Hepatic stellate cell (primary cell): ENCODE measurements at places on chromosomes 5 and 9.

DNA sequence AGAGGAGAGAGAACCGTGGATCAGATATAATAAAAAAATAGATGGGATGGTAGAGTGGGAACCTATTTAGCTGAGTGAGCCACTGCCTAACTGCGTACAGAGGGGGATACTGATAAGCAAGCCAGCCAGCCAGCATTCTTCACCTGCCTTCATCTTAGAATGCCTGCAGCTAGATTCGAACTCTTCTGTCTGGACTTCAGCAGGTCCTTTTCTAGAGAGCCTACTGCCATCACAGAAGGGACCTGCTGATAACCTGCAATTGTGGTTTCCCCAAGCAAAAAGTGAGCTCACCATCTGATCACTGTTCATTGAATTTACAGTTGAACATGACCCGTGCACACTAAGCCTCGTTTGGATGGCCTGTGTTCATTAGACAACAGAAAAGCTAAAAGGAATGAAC, 109.4 kb downstream of the CDC42SE2 start:
- no peak for DNase-seq

DNA sequence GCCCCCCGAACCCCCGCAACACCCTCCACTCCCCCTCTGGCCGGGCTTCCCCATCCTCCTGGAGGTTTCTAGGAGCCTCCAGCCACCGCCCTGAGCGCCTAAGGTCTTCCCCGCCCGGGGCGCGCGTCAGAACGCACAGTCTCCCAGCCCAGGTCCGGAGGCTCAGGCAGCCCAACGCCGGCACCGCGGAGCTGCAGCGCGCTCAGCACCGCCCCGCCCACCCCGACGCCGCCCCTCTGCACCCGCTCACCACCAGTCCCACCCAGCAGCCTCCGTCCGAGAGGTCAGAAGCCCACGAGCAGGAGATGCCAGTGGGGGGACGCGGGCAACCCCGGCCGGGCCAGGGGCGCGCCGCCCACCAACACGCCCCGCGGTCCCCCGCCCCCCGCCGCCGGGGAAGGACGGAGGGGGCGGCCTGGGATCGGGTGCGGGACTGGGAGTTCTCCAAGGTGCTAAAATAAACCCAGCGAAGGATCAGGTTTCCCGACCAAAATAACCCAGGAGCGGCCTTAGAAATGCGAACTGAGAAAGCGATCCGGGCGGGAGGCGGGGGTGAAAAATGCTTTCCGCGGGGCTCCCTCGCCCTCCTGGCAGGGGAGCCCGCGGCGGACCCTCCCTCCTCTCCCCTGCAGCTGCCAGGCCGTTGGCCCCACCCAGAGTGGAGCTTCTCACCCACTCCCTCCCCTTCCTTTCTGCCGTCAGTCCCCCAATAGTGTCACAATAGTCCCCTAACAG, 6.5 kb upstream of the FAM78A start:
- DNase-seq: peak; percentile 51

- DNase-seq: no peak
These were observed 177.5 kb downstream of the PDE4D start for GRCh38 chr5:59716029-59716428.

DNA sequence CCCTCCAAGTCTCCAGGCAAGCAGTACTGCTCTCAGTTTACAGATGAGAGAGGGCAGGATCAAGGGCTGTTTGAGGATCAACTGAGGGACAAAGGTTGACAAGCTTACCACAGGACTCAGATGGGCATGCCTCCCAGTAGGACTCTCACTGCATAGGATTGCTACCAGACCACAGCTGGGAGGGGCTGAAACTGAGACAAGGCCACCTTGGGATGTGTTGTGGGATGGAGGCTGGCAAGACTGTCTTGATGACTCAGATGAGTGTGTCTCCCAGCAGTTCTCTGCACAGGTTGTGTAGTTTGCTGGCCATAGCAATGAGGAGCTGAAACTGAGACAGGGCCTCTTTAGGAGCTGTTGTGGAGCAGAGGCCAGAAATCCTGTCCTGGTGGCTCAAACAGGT, 222.2 kb upstream of the IRX1 start:
- DNase-seq: no peak

- DNase-seq: no peak
These were observed 64.1 kb downstream of the PJA2 start for GRCh38 chr5:109345699-109346098.

GRCh38 chr9:36893911-36894310, 140.2 kb downstream of the PAX5 start:
- no peak for DNase-seq

DNA sequence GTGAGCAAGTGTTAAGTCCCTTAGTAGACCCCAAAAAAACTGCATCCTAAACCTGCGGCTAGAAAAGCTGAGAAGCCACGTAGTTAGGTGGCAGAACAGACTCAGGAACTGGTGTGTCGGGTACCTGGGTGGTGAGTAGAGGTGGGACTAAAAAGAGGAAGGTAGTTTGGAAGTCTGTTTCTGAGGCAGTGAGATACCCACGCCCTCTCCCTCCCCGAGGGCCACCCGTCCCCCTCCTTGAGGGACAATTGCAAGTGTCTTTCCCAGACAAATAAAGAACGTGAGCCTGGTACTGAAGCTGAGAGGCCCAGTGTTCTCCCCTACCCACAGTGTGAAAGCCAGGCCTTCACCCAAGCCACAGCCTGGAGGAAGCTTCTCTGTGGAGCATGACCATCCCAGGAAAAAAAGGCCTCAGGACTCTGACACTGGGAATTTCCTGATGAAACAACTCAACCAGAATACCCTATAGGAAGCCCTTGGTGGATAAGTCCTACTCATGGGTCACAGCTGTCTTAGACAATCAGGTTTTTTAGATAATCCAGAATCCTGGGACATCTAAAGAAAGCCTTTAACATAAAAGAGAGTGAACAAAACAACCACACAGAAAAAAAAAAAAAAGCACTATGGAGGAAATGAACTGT, 7.0 kb upstream of the CD74 start:
- no peak for DNase-seq

DNA sequence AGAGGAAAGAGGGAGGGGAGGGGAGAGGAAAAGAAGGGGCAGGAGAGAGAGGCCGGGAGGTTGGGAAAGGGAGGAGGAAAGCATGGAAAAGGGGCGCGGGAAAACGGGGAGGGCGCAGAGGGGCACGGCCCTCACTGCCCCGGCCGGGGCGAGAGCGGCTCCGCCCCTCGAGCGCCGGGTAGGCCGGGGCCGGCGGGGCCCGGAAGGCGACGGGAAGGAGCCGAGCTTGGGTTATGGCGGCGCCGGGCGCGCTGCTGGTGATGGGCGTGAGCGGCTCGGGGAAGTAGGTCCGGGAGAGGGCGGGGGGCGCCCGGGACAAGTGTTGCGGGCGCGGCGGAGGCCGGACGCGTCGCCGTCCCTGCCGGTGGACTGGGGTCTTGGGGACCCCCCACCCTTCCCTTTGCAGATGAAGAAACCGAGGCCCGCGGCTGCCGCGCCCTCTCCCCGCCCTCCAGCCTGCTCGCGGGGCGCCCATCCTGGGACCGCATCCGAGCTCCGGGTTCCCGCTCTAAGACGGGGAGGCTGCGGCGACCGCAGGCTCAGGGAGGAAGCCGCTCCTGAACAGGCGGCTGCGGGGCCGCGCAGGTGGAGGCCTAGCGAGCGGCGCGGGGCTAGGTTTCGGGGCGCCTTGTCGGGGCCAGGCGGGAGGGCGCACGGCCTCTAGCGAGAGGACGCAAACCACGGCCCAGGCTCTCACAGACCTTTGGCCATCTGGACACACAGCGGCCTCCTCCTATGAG, at the start of gene IDNK:
Gene IDNK, plus strand, starts transcription at position 205 of the 740 bp plus-strand sequence. Its CDS starts 29 bp downstream, at position 234.
- peak; percentile 58 for DNase-seq

GRCh38 chr9:37909326-37909725, 5.4 kb upstream of the SLC25A51 start:
- DNase-seq: no peak

GRCh38 chr5:149840226-149840825, 104.3 kb downstream of the PDE6A start:
- no peak for DNase-seq

- DNase-seq: no peak
These were observed 183.3 kb downstream of the SEMA5A start for GRCh38 chr5:9362600-9362999.

DNA sequence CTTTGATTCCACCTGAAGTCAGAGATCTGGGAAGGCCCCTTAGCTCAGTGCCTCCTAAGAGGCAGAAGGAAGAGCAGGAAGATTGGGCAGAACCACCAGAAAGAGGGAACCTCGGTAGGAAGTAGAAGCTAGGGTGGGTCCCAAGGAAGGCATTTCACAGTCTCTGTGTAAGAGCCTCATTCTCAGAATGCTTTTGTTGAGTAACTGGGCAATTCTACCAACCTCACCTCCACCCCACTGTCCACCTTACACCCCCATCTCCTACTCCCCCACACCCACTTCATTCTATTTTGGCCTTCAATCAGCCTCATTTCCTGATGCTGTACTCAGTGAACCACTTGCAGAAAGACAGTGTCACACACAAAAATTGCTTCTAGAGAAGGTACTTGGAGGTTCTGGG, 3.5 kb downstream of the HBEGF start:
- DNase-seq: no peak
